ENCODE measurements at places on chromosomes 16 and 17. TPM values are rescaled to one million over a fixed set of nuclear protein-coding genes. Genes with fewer than 3 reads are reported as not detected.

- DNase-seq: no peak
Observed at GRCh38 chr16:57245472-57246113, 534 bp downstream of the ARL2BP start.

DNA sequence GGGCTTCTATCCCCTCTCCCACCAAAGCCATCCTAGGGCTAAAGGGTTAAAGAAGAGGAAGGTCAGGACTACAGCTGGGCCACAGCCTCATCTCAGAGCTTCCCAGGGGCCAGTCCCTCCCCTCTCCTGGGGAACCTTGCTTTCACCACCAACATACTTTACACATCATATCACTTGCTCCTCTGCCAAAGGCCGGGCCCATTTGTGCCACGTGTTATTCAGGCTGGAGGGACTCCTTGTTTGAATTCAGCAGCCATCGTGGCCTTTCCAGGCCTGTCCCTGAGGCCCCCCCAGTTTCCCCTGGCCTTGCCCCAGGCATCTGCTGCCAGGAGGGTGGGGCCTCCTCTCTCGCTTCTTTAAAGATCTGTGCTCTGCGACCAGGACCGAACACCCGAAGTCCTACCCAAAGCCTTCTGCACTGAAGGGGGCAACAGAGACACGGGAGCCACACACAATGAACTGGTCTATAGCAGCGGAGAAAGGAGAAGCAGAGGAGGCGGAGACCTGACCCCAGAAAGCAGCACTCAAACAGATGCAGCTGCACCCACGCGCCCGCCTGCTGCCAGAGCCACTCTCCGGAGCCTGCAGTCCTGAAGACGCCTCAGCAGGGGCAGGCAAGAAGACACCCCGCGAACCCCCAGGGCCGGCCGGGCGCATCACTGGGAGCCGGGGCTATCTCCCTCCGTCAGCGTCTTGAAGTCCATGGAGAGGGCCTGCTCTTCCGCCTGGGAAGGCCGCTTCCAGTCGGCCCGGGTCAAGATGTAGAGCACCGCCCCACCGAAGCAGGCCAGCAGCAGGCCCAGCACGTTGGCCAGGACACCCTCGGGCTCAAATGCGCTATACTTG lies 12.1 kb downstream of the CYB561 start:
- DNase-seq: peak; percentile 94

Gene KRT40
- total RNA-seq: not detected

Gene RASL10B
- total RNA-seq: 5.0 TPM

Data from HFFc6 (cell line).